ENCODE measurements at places on chromosomes 16 and 17.

GRCh38 chr16:65426484-65426883, 304.6 kb upstream of the CDH11 start:
- DNase-seq, result no peak

DNA sequence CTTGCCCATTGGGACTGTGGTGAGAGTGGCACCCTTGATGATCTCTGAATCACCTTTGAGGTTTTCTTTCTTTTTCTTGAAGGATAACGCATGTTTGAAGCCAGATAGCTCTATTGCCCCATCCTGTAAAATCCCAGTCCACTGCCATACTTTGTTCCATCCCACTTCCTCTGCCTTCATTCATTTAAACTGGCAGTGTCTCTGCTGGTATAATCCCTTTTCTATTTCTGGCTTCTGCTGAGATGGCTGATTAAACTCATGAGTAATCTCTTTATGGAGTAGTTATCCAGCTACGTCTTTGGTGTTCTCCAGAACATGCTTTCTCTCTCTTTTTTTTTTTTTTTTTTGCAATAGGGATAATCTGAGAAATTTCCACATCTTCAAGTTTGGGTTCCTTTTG, 656.5 kb upstream of the SALL1 start:
- DNase-seq, result no peak

GRCh38 chr16:21283521-21284289, 5.6 kb upstream of the CRYM start:
- peak; percentile 90 for DNase-seq

- no peak for DNase-seq
Observed at GRCh38 chr17:30363715-30364202, 15.0 kb upstream of the CPD start.

DNA sequence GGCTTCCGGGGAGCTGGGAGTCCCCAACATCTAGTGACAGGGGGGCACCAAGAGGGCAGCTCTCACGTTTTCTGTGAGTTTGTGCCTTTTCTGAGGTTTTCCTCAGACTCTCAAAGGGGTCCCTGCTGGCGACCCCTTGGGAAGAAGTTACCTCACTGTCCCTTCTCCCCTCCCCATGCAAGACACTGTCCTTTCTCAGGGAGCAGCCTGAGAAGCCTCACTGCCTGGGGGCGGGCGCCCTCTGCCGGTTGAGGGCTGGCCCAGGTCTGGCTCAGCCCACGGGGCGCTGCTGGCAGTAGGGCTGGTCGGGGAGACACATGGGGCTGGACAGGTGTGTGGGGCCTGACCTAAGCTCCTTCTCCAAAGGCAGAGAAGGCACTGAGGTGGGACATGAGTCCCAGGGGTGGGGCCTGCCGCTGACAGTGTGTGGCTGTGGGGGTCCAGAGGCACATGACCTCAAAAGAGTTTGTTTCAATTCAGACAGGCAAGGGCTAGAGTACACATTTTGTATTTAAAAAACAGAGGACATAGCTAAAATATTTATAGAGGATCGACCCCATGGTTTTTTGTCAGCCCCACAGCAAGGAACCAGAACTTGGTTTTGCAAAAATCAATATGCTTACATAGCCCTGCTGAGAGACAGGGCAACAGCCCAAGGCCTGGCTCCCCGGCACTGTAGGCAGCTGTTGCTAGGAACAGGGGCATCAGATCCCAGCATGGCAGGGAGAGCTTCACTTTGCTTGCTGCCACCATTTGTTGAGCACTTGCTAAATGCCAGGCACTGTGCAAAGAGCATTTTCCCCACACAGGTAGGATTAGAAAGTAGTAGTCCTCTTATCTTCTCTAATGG, 18.5 kb upstream of the ALDH3A1 start:
- DNase-seq, result peak; percentile 94
